Umbilical cord (tissue), 2 donors: ENCODE measurements at places on chromosomes 1 and 21. TPM values are rescaled to one million over a fixed set of nuclear protein-coding genes. Genes with fewer than 3 reads are reported as not detected.

OR10J1 gene
- 6.7 TPM for total RNA-seq

YY1AP1 gene
- total RNA-seq, result 266 TPM

ZNF281 gene
- total RNA-seq, result 44.1 TPM

PRAMEF27 gene
- not detected for total RNA-seq

LCK gene
- total RNA-seq, result 0.96 TPM

COA7 gene
- total RNA-seq, result 9.4 TPM

FOXO6 gene
- 0.24 TPM for total RNA-seq

FCRL5 gene
- total RNA-seq, result 5.8 TPM

S1PR1 gene
- total RNA-seq, result 27.7 TPM

NFASC gene
- 6.0 TPM for total RNA-seq

DNA sequence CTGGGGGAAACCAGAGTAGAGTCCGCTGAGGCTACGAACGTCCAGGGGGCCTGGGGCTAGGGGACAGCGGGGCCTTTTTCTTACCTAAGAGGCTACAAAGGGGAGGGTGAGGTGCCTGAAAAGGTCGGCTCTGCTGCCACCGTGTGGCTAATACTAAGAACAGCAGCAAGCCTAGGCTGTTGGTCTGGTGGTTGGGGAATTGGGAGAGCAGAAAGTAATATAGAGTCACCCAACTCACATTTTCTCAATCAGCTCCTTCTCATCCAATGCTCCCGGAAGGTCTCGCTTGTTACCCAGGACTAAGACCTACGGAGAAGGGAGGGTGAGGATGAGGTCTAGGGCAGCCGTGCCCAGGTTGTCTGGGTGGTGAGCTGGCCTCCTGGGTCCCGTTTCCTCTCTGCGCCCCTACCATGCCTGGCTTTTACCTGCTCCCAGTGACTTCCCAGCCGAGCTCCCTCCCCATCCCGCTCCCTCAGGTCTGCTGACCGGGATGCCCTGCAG lies 9.3 kb downstream of the ARL8A start:
- DNase-seq, result peak; percentile 68

DNA sequence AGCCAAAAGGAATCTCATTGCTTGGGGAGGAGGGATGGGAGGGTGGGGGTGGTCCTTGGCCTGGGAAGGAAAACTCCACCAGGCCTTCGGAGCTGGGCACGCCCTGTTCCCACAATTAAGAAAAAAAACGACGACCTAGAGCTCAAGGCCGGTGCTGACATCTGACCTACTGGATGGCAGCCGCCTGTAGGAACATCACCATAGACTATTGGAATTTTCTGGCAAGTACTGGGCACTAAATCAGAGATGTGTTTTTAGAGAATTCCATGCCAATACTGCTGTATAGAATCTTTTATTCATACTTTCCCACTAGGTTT lies 729 bp downstream of the NADK start:
- DNase-seq, result peak; percentile 37

DNA sequence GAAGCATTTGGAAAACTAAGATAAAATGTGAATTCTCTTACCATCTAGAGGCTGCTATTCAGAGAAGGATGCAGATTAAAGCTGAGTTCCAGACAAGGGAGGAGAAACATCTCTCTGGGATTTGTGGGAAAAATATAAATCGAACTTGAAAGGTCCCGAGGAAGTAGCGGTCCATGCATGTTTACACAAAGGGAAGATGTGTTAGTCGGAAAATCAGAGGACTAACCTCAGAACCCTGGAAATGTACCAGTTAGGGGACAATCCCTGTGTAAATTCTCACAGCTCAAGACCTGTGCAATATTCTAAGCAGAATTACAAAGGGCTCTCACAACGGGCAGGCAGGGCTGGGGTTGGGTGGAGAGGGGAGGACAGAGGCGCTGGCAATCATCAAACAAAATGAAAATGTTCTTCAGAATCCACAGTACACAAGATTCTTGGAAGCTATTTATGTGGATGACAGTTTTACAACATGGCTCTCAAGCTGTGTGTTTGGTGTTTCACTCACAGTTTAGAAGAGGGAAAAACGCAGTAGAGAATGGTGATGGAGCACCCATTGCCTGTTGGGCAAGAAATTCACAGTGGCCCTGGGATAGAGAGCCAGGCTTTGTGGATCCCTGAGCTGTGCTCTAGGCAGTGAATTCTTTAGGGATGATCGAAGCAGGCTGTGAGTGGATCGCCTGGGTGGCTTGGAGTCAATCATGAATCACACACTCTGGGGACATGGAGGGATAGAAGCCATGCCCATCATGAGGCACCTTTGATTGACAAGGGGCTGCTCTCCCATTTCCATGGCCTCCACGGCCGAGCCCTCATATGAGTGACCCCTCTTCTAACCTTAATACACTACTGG lies 47.6 kb downstream of the KCNJ6 start:
- peak; percentile 50 for DNase-seq

DNA sequence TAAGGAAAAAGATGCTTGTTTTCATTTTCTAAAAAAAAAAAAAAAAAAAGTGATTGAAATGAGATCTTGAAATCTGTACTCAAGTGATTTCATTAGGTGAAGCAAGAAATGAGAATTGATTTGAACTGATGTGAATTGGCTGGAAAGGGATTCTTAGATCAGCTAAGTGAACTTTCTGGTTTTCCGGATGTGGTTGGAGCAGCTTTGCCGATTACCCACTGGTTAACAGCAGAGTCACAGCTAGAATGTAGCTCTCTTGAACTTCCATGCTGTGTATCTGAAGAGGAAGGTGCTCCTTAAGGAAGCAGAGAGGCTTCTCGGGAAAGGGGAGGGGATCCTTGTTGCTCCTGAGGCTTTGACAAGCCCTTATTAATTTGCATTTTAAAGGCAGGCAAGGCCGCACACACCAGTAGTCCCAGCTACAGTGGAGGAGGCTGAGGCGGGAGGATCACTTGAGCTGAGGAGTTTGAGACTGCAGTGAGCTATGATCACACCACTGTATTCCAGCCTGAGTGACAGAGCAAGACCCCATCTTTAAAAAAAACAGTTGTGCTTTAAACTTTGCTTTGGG lies 28.7 kb upstream of the PWP2 start:
- DNase-seq, result no peak

- DNase-seq, result no peak
Observed at GRCh38 chr1:159908031-159908940, 8.3 kb upstream of the CFAP45 start.

GRCh38 chr1:167714098-167714438 lies 7.7 kb upstream of the MPZL1 start:
- no peak for DNase-seq

GRCh38 chr1:161834967-161835550 lies 68.9 kb downstream of the ATF6 start:
- no peak for DNase-seq

DNA sequence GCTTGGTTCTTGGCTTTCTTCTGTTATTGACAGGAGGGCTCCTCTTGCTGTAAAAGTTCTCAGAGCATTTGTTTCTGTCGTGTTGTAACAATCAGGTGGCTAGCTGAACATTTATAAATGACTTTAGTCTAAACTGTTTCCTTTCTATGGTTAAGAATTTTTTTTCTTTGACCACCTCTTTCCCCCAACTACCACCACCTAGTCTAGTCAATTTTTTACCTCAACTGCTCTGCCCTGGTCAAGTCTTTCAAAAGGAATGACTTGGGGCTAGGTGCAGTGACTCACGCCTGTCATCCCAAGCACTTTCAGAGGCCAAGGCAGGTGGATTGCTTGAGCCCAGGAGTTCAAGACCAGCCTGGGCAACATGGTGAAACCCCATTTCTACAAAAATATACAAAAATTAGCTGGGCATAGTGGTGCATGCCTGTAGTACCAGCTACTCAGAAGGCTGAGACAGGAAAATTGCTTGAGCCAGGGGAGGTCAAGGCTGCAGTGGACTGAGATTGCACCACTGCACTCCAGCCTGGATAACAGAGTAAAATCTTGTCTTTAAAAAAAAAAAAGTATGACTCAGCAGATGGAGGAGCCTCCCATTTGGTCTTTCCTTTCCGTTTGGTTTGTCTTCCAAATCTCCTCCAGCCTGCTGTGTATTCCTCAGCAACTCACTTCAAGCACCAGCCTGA lies 40.7 kb downstream of the MAP3K21 start:
- DNase-seq, result peak; percentile 64

- DNase-seq, result no peak
Observed at GRCh38 chr1:65497256-65497830, 76.9 kb downstream of the LEPR start.

- no peak for DNase-seq
Observed at GRCh38 chr1:90387805-90388204, 329.3 kb downstream of the BARHL2 start.

DNA sequence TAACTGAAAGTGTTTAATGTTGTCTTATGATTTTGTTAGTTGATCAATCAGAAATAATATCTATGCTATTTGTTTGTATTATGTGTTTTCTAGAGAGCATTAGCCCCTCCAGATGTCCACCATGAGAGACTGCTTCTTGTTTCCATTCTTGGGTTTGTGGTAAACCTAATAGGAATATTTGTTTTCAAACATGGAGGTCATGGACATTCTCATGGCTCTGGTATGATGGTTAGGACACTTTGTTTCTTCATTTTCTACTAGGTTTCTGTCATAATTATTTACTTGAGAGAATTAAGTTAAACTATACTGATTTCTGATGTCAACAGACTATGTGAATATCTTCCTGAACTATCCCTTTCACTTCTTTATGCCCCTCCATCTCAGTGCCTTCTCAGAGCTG lies 16.1 kb downstream of the SLC30A7 start:
- no peak for DNase-seq

DNA sequence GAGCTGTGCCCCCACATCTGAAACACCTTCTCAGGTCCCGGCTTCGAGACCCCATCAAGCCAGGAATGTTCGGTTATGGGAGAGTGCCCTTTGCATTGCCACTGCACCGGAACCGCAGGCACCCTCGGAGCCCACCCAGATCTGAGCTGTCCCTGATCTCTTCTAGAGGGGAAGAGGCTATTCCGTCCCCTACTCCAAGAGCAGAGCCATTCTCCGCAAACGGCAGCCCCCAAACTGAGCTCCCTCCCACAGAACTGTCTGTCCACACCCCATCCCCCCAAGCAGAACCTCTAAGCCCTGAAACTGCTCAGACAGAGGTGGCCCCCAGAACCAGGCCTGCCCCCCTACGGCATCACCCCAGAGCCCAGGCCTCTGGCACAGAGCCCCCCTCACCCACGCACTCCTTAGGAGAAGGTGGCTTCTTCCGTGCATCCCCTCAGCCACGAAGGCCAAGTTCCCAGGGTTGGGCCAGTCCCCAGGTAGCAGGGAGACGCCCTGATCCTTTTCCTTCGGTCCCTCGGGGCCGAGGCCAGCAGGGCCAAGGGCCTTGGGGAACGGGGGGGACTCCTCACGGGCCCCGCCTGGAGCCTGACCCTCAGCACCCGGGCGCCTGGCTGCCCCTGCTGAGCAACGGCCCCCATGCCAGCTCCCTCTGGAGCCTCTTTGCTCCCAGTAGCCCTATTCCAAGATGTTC lies 4.3 kb downstream of the ADAMTSL4 start:
- no peak for DNase-seq

DNA sequence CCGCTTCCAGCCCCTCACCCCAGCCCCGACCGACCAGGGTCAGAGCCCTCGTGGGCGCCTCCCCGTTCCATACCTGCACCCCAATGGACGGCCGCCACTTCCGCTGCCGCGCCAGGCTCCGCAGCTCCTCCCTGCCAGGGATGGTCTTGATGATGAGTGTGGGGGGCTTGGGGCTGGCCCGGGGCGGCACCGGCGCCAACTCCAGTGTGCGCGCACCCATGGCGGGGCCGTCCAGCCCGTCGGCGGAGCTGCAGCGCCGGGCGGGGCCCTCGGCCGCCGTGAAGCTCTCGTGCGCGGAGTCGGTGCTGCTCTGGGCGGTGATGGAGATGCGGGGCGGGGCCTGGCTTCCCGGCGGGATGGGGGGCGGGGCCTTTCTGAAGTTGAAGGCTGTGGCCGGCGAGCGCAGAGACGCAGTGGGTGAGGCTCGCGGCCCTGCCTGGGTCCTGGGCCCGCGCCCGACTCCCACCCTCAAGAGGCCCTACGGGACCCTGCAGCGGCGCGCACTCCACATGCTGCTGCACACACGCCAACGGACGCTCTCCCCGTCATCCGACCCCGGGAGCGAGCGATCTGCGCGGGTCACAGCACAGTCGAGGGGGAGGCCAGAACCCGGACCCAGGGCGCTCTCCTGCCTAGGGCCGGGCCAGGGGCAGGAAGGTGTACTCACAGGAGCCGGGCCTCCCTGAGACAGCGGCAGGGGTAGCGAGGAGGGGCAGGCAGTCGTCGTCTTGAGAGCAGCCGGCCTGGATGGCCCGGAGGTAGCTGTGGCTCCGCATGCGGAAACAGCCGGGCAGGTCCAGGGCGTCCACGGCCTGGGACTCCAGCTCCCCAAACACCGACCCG lies 26.1 kb upstream of the SMIM12 start:
- DNase-seq, result peak; percentile 35

DNA sequence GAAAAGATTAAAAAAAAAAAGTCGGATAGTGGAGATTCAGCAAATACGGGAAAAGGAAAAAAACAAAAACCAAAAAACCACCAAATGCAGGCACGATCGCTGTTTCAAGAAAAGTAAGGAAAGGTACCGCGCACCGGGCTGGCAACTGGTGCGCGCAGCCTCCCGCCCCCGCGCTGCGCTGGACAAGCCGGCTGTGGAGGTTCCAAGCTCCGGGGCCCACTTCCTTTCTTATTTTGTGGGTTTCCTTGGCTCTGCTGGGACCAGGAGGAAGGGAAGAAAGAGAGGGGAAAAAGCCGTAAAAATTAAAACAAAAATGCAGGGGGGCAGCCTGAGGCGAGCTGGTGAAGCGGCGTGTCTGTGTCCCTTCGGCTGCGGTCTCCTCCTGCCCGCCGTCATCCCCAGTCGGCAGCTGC lies 233 bp downstream of the ADAMTS5 start:
- DNase-seq, result no peak

GRCh38 chr1:10177876-10178275 lies 32.5 kb upstream of the KIF1B start:
- no peak for DNase-seq
